ENCODE measurements at places on chromosomes 5 and 9.

GRCh38 chr5:160833806-160834205 lies 18.2 kb downstream of the ATP10B start:
- no peak for DNase-seq

GRCh38 chr5:135442431-135443160 lies 4.6 kb downstream of the DCANP1 start:
- DNase-seq = no peak

- DNase-seq = no peak
These were observed 135.0 kb downstream of the TAF11L14 start for GRCh38 chr5:17769277-17769676.

GRCh38 chr5:140342287-140342686 lies 4.1 kb downstream of the HBEGF start:
- no peak for DNase-seq

DNA sequence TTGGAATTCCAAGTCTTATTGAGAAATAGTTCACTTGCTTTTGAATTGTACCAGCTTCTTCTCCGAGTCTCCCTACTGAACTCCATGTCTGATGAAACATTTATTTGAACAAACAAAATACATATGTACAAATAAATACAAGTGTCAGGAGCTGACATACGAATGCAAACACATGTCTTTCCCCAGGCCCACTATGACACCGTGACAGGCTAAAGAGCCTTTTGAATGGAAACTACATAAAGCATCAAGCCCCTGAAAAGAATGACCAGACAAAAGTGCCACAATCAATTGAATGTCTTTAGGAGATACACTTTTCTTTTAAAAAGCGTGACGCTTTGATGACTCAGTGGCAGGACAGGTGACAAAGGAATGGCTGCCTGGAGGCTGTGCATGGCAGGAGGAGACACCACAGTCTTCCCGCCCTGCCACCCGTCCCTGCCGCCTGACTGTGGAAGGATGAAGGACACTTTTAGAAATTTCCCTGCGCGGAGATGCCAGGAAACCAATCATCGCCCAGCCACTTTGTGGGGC lies 112.4 kb upstream of the BNC2 start:
- DNase-seq = no peak

GRCh38 chr9:126397056-126397455 lies 70.4 kb downstream of the MVB12B start:
- DNase-seq = no peak

- peak; percentile 55 for DNase-seq
These were observed 76.1 kb downstream of the TLE1 start for GRCh38 chr9:81613002-81613812.
